Gastroesophageal sphincter (tissue), 4 donors: ENCODE measurements at places on chromosomes 3 and 15. TPM values are rescaled to one million over a fixed set of nuclear protein-coding genes. Genes with fewer than 3 reads are reported as not detected.

GRCh38 chr3:126798521-126798920, 94.5 kb downstream of the CHCHD6 start:
- no peak for ATAC-seq

DNA sequence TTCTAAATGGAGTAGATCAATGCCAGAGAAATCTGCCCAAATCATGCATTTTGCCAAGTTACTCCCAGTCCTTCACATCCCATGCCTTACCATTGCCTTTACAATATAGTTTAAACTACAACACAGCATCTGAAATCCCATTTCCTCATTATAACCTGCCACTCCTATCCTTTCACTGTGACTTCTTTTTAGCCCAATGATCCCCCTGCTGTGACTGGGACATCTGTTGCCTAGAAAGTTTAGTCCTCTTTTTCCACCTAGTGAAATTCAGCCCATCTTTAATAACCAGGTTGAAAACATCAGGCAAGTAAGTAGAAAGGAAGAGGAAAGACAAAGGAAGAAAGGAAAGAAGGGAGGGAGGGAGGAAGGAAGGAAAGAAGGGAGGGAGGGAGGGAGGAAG, 627.9 kb upstream of the ZNF385D start:
- no peak for ATAC-seq

GRCh38 chr3:185150561-185150960, 2.3 kb downstream of the C3orf70 start:
- no peak for ATAC-seq

- peak; percentile 75 for ATAC-seq
These were observed 7.1 kb downstream of the CPN2 start for GRCh38 chr3:194344012-194344411.

DNA sequence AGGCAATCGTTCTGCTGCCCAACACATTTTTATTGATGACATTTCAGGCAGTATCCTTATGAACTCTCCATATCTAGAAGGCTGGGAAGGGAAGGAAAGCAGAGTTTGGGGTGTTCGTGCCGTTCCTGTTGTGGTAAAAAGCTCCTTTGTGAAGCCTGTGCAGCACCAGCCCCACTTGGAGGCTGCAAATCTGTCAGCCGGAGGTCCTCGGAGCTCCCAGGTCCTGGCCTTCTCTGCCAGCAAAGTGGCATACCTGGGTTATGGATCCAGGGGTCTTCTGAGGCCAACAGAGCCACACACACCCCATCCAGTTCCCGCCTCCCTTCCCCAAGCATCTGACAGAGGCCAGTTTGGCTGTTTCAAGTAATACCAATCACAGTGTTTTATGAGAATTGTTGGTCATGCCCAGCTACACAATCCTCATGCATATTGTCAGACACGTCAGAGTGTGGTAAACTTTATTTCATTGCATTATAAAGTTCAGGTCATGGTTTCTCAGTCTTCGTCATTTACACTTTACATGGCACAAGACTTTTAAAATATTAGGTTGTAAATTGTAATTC, 15.9 kb upstream of the USP3 start:
- ATAC-seq: no peak

DNA sequence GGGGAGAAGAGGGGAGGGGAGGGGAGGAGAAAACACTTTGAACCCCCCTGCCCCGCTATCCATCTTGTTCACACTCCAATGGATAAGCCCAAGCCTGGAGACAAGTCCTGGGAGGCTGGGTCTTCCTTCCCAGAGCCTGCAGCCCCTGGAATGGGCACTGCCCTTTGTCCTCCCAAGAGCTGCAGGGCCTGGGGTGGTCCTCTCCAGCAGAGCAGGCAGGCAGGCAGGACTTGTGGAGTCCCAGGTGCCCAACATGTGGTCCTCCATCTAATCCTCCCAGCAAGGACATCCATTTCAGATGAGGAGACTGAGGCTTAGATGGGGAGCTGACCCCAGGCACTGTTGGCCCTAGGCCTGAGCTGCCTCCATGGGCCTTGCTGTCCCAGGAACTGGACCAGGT, 10.4 kb upstream of the MESP2 start:
- no peak for ATAC-seq

GRCh38 chr3:22236490-22237270, 485.7 kb upstream of the ZNF385D start:
- ATAC-seq: no peak

DNA sequence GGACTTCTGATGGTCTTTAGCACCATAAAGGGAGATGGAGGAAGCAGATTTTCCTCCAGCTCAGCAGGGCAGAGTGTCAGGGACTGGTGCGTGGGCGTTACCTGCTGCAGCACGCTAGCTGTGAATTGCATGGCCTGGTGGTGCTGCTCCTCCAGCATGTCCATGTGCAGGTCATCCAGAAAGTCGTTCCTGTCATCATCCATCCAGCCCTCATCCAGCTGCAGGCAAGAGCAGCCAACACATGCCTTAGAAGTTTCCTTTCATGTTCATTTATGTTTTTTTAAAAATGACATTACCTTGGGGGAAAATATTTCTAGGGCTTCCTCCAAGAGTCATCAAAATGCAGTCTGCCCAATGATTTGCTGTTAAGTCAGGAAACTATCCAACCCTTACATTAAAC, 239.2 kb downstream of the PDZRN3 start:
- ATAC-seq: no peak

DNA sequence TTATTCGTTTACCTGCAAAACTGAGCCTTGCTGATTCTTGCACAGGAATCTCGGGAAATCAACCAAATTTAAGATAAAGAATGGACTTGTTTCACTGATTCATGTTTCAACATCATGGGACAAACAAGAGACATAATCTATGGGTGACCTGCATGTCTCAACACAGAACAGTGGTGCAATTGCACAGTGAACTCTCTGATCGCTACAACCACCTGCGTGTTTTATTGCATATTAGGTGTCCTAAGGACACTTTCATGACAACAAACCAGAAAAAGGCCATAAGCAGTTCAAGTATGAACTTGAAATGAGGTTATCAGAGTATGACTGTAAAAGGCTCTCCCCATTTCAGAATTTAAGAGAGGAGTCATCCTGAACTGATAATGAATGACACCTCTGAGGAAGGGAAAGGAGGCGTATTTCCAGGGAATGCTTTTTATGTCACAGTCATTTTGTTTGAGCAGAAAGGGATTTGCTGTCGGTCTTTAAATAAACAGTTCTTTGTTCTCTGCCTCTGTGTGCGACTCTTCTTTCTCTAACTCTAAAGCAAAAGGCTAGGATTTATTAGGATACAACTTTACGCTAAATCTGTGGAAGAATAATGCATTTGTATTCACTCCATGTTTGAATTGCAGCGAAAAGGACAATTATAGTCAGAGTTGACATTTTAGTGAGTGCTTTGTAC, 167.2 kb downstream of the RBMS3 start:
- ATAC-seq: no peak

GRCh38 chr15:92937901-92938300, 37.8 kb downstream of the CHD2 start:
- ATAC-seq: no peak

DNA sequence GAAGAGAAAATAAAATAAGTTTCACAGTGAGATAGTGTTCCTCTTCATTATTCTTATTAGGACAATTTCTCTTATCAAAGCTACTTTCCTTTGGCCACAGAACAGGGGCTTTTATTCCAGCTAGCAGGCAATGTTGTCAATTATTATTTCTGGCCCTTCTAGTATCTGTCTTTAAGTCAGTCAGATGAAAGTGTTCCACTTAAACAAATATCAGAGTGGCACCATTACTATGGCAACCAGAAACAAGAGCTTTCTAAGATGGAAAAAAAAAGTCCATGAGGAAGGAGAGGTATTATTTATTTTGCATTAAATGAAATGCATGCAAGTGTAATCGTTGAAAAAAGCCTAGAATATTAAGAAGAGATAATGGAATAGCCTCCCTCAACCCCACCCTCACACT, 426.4 kb downstream of the TUSC7 start:
- ATAC-seq: no peak

DNA sequence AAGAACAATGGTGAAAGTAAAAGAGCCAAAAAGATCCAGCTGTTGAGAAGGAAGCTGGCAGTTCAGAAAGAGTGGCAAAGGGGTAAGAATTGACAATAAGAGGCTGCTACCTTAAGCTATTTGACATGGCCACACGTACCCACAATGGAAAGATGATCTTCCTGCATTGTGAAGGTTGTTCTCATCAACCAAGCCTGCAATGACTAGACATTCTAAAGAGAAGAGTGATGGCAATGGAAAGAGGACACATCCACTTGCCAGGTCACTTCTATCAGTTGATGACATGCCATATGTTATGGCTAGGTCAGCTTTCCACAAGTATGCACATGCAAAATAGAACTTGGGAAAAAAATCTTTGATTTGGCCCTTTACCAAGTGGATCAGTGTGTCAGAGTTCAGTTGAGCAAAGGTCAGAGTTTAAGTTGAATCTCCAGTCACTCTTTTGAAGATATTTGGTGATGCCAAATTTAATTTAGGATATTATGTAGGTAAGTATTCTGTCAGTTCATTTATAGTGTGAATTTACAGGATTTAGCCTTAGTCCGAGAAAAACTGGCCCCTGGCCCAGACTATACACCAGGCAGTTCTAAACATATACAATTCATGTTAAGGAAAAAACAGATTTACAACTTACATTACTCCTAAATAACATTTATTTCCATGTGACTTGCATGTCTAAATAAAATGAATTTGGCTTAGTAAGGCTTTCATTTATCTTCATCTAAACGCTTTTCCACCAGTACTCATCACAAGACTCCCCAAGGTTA, 104.9 kb upstream of the FLNB start:
- ATAC-seq: no peak

DNA sequence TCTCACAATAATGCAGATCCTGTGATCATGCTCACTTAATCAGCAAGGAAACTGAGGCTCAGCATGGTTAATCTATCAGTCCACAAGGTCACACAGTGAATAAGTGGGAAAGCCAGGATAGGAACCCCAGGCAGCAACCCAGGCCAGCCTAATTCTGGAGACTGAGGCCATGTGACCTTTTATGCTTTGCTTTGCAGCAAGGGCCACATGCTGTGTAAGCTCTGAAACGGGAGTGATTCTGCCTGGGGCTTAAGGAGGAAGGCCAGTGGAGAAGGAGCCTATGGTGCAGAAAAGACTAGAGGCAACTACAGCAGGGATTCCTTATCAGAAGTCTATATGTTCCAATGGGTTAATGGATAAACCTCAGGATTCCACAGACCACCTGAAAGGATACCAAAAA, 157.6 kb upstream of the PPP2R3A start:
- no peak for ATAC-seq

DNA sequence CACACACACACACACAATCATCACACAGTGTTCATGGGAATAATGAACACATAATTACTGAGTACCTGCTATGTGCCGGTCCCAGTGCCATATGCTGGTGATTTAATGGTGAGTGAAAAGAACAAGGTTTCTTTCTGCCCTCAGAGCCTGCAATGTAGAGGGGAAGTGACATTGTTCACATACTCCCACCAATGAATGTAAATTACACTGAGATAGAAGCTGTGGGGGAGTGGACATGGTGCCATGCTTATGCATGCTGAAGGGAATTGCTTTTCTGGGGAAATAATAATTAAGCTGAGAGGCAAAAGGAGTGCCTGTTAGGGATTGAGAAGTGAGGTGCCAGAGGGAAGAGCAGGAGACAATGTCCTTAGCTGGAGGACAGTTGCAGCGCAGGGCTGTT, 175.1 kb downstream of the MFSD1 start:
- no peak for ATAC-seq

- no peak for ATAC-seq
These were observed 83.1 kb downstream of the XXYLT1 start for GRCh38 chr3:195187609-195188425.

DNA sequence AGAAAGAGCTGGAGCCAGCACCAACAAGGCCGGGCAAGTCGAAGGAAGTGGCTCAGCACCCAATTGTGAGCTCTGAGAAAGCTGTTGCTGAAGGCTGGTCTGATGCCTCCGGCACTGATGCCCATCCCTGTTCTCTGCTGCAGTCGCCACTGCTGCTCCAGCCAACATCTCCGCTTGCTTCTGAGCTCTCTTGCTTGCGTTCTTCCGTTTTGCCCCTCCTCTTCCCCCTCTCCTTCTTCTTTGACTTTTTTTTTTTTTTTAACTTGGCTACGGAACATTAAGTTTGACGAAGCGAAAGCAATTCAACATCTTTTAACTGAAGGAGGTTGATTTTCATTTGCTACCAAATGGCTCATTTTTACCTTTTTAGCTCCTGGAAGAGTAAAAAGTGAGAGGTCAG, 442.9 kb downstream of the MCTP2 start:
- ATAC-seq: no peak

Gene ASTE1
- 4.8 TPM for total RNA-seq

Gene WDR49
- total RNA-seq: 8.7 TPM

Gene LRRC31
- total RNA-seq: 0.35 TPM

Gene GHSR
- total RNA-seq: not detected

Gene MOBP
- total RNA-seq: not detected
